Kidney capillary endothelial cell (primary cell): ENCODE measurements at places on chromosomes 1 and 21.

- DNase-seq: no peak
Observed at GRCh38 chr1:30324251-30325084, 398.9 kb downstream of the MATN1 start.

GRCh38 chr1:11753555-11754208, 8.3 kb upstream of the C1orf167 start:
- no peak for DNase-seq

DNA sequence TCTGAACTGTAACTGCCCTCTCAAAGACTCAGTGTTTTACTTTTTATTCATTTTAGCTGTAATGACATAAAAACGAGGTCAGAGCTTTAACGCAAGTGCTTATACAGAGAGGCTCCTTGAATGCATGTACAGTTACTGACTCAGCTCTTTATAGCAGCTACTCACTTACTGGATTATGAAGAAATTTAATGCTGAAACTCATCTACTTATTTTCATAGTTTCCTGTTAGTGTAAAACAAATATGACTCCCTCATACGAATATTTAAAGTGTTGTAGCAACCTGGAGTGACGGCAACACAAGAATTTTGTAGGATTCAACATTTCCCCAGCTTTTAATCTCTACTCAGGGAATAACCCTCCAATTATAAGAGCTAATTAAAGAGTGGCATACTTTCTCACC, 32.7 kb downstream of the ADSS2 start:
- no peak for DNase-seq

- DNase-seq: no peak
Observed at GRCh38 chr21:42012344-42012743, 2.2 kb upstream of the ZBTB21 start.

DNA sequence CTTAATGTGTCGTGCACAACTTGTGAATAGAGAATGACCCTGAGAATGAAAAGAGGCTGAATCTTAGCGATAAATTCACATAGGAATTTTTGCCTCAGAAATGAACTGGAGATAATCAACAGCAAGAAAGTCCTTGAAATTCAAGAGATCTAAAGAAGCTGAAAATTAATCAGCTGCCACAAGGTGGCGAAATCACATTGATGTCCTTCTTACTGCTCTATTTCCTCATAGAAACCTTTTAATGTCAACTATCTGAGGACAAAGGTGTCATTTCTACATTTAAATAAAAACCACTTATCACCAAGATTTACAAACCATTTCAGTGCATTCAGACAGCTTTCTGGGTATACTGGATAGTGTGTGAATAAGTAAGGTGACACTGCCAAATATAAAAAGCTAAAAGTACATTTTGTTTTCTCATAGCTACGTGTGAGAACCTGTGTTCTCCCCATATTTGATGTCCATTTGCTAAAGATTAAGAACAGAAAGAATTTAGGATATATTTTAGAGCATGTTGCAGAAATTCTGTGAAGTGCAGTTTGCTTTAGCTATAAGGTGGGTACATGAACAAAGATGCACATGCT, 485.3 kb upstream of the PTBP2 start:
- DNase-seq: peak; percentile 67

GRCh38 chr1:78279051-78279450, 211.7 kb upstream of the PTGFR start:
- no peak for DNase-seq
